ENCODE measurements at places on chromosomes 5 and 9.

- DNase-seq, result no peak
Measured at GRCh38 chr5:31270396-31270795, 76.9 kb downstream of the CDH6 start.

- no peak for DNase-seq
Measured at GRCh38 chr5:106521701-106522100, 1149.0 kb downstream of the EFNA5 start.

- DNase-seq, result no peak
Measured at GRCh38 chr9:133171161-133171961, 7.6 kb upstream of the GBGT1 start.

DNA sequence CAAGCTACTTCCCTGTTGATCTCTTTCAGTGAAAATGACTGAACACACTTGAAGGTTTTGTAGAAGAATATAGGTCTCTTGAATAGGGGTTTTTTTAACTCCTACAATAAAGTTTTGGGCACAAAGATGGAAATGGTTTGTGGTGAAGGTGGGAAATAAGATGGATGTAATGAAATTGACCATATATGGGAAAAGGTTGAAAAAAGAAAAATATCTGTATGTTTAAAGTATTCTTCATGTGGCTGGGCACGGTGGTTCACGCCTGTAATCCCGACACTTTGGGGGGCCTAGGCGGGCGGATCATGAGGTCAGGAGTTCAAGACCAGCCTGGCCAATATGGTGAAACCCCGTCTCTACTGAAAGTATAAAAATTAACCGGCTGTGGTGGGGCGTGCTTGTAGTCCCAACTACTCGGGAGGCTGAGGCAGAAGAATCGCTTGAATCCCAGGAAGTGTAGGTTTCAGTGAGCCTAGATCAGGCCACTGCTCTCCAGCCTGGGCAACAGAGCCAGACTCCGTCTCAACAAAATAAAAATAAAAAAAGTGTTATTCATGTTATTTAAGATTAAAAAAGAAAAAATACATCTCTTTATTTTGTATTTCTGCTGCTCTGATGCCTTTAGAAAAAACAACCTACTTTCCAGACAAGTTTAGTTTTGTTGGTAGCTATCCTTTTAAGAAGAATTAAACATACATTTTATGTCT is 2.2 kb downstream of the RBM27 start:
- DNase-seq, result no peak

- no peak for DNase-seq
Measured at GRCh38 chr5:92051741-92052140, 668.6 kb upstream of the ARRDC3 start.

Data from NCI-H2107 (cell line).